OCI-LY7 (cell line): ENCODE measurements at places on chromosomes 6 and 20.

- DNase-seq: no peak
These were observed 38.9 kb upstream of the THBS2 start for GRCh38 chr6:169292338-169293124.

- no peak for DNase-seq
These were observed 252.8 kb upstream of the MMS22L start for GRCh38 chr6:97535800-97536199.

GRCh38 chr6:44663860-44664634 lies 276.5 kb downstream of the CDC5L start:
- DNase-seq: no peak

- DNase-seq: no peak
These were observed 289.5 kb upstream of the CDYL start for GRCh38 chr6:4486568-4487315.

DNA sequence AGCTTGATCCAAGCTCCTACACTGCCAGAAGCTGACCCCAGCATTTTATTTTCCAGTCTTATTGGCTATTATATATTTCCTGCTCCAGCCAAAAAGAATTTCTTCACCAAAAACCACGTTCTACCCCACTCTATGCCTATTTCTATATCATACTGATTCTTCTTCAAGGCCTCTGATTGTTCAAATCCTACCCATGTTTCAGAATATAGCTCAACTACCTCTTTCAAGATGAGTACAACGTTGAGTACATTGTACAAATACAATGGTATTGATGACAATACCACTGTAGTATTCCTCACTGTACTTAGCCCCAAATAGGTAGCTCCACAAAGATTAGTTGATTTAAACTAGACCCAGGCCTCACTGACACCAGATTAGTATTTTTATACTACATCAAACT lies 31.0 kb downstream of the ASCC3 start:
- DNase-seq: no peak
